ENCODE measurements at places on chromosomes 12 and 14.

DNA sequence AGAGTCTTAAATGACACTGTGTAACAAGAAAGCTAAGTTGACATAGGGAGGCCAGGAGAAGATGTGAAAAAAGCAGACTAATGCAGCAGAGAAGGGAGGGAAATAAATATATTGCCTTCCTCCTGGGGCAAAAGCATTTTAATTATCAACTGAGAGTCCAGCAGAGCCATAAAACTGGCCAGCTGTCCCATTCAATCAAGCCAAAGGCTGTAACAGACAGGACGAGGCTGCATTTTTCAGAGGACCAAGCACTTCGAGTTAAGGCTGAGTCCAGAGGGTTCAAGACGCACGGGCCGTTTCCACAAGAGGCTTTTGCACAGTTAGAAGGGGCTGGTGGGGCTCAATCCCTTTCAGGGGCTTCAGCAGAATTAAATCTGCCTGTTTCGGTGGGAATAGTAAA is 20.4 kb downstream of the MAP3K9 start:
- no peak for DNase-seq

- no peak for DNase-seq
These were observed 45.3 kb downstream of the TAOK3 start for GRCh38 chr12:118327391-118327790.

- no peak for DNase-seq
These were observed 24.6 kb upstream of the SCARB1 start for GRCh38 chr12:124888260-124888659.

DNA sequence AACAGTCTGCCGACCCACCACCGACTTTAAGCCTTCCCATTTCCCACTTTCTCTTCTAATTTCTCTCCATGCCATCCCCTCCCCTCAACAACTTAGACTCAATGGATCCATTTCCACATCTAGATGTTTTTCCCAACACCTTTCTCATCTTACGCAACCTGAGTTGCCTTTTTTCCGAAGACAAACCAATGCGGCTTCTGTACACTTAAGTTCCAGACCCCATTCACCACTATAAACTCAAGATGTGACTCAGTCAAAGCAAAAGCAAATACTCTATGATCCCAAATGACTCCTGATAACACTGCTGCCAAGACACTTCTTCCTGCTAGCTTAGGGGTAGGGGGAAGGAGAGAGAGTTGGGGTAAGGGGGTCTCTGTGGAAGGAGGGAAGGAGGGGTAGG is 1.3 kb downstream of the IL22 start:
- no peak for DNase-seq

DNA sequence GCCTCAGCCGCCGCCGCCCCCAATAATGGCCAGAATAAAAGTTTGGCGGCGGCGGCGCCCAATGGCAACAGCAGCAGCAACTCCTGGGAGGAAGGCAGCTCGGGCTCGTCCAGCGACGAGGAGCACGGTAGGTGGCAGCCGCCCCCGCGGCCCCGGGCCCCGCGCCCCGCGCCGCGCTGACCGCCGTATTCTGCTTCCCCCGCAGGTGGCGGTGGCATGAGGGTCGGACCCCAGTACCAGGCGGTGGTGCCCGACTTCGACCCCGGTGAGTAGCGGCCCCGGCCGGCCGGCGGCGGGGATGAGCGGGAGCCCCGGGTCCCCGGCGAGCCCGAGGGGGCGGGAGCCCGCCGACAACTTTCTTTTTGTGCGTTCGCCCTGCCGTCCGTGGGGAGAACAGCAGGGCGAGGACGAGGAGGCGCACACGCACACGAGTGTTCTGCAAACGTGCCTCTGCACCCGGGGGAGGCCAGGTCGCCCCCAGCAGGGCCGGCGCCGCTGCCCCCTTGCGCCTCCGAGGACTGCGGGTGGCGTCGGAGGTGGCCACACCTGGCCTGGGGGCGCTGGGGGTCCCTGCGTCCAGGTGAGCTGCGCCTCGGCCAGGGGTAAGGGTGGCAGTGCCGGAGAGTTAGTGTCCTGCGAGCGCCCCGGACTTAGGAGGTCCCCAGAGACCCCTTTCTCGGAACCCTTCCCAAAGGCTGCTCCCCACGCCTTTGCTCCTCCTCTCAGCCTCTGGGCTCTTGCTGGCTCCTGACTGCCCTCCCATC is 794 bp downstream of the RCOR1 start:
- DNase-seq: peak; percentile 41

- no peak for DNase-seq
These were observed 28.8 kb upstream of the LGR5 start for GRCh38 chr12:71410844-71411243.

GRCh38 chr12:54385251-54385914 is 850 bp upstream of the ZNF385A start:
- no peak for DNase-seq

- no peak for DNase-seq
These were observed 9.6 kb downstream of the APOBEC1 start for GRCh38 chr12:7656121-7656520.

DNA sequence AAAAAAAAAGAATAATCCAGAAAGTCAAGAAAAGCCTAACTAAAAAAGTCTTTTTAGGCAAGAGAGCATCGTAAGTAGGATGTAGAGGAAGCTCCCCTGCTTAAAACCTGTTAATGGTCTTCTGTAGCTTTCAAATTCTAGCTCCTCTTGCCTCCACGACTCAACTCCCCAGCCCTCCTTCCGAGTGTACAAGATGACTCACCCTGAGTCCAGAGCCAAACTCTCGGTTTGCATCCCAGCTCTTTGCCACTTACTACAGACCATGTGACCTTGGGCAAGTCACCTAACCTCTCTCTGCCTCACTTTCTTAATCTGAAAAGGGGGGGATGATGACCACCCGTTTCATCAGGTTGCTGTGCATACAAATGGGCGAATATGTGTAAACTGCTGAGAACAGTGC is 460.4 kb downstream of the DPF3 start:
- no peak for DNase-seq

DNA sequence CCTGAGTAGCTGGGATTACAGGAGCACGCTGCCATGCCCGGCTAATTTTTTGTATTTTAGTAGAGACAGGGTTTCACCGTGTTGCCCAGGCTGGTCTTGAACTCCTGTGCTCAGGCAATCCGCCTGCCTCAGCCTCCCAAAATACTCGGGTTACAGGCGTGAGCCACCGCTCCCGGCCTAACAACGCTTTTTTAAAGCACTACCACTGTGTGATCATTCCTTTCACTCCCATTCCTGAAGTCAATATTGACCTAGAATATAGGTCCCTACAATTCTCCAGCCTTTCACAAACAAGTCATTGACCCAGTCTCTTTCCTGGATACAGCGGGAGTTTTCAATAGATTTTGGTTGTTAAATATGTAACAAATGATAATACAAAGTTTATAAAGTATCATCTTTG is 62.8 kb downstream of the KIF21A start:
- no peak for DNase-seq
